ENCODE measurements at places on chromosomes 1 and 21. TPM values are rescaled to one million over a fixed set of nuclear protein-coding genes. Genes with fewer than 3 reads are reported as not detected.

DNA sequence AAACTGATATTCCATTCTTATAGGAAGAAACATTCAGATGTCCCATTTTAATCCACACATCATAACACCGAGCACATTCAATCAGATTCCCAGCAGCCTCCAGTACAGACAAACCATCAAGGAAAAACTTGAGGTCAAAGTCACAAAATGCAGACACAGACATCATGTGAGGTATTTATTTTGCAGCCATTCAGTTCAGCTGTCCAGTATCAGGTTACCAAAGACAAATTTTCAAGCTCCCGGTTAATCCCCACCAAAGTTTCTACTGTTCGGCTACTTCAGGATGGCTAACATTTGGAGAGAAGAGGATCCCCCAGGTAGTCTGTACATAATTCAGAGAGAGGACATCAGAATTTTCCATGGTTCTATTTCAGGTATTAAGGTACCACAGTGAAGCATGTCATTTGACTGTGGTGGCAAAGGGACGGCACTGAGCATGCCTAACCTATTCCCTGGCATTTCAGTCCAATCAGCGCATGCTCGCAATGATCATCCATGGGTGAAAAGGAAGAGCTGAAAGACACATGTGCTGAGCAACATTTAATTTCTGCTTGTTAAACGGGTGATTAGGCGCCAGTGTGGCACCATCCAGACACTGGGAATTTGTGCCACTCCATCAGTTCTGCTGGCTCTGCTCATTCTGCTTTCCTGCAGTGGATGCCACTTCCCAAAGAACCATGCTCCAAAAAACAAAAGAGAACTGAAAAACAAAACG is 13.6 kb upstream of the NDC1 start:
- DNase-seq = no peak

- no peak for DNase-seq
These were observed 13.9 kb upstream of the S100A7 start for GRCh38 chr1:153474347-153474746.

- DNase-seq = no peak
These were observed 47.2 kb upstream of the IFFO2 start for GRCh38 chr1:19003371-19004290.

DNA sequence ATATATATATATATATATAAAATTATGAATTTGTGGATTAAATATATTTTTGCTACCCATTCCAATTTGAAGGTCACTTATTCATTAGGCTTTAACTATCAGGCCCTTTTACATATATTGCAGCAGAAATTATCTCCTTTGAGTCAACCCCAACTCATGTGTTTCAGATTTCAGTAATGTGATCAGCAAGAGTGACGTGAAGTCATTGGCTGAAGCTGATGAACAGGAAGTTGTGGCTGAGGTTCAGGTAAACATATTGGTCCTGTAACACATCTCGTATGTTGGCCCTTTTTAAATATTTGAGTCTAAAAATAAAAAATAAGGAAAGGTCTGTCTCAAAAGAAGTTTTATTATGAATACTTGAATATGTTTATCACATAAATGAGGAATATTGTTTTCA is 8.5 kb downstream of the VPS45 start:
- no peak for DNase-seq

GRCh38 chr1:75616436-75617433 is 5.8 kb upstream of the SLC44A5 start:
- no peak for DNase-seq

GRCh38 chr21:43315244-43316137 is 111.4 kb downstream of the SIK1 start:
- no peak for DNase-seq

GRCh38 chr21:39519835-39520234 is 68.1 kb downstream of the SH3BGR start:
- no peak for DNase-seq

Gene C1orf115
- 9.7 TPM for total RNA-seq

- DNase-seq = no peak
These were observed 58.6 kb upstream of the HIVEP3 start for GRCh38 chr1:41977326-41977725.

Gene GPR52
- total RNA-seq = 7.1 TPM

GRCh38 chr1:231508497-231508896 is 20.0 kb upstream of the TSNAX start:
- DNase-seq = no peak

Gene OR14A2
- total RNA-seq = not detected

GRCh38 chr1:245046769-245047168 is 108.0 kb upstream of the KIF26B start:
- no peak for DNase-seq

DNA sequence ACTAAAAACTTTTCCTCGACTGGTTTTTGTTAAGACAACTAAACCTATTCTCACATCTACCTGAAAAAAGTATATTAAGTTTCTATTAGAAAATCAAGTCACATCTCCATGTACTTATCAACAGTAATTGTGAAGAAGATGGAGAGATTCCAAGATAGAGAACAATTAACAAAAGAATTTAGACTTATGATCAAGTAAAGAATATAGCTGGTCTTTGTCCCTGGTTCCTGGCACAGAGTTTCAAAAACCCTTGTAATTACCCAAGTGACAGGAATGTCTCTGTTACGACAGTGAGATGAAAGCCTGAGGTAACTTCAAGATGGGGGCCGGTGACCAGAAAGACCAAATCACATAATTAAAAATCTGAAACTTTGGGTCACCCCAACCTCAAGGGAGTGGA is 91.6 kb downstream of the ASH1L start:
- DNase-seq = no peak

DNA sequence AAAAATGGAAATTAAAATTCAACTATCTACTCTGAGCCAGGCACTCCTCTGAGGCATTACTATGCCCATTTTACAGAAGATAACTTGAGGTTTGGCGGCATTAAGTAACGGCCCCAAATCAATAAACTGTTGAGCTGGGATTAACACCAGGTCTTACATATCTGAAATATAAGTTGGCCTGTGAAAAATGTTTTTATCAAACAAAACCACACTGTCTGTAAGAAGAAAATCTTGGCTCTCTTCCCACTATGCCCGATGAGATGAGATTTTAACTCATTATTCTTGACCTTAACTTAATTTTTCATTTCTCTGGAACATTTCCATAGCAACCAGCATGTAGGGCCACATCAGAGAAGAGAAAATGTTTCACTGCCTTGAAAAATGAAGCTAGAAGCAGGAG is 21.8 kb downstream of the RC3H1 start:
- no peak for DNase-seq

GRCh38 chr1:186189156-186189555 is 185.9 kb downstream of the TPR start:
- no peak for DNase-seq

Gene GJA9
- total RNA-seq = not detected

DNA sequence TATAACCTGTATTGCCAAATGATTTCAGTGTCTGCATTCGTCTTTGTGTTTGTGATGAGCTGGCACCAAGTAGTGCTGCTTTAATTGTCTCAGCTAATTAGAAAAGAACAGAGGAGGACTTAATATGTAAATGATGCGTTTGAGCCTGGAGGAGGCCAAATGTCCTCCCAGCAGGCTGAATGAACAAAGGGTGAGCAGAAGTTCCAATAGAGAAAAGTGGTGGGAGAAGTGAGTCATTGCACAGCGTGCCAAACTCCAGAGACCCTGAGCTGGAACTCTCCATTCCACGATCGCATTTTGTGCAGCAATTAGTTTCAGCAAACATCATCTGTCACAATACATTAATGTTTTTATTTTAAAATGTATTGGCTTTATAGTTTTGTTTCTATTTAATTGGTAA is 17.9 kb downstream of the ETV3L start:
- no peak for DNase-seq

DNA sequence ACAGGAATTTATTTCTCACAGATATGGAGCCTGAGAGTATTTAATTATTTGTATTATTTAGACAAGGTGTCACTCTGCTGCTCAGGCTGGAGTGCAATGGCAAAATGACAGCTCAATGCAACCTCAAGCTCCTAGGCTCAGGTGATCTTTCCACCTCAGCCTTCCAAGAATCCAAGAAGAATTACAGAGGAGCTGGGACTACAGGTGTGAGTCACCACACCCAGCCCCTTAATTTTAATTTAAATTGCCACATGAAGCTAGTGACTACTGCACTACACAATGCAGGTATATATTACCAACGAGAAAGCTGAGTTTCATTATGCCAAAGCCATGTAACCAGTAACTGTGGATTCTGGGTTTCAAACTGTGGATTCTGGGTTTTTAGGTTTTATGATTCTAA is 2.1 kb downstream of the KHDC4 start:
- DNase-seq = no peak

All from thoracic aorta (tissue), 2 donors.